Lung (tissue), 17 donors: ENCODE measurements at places on chromosomes 6 and 20. TPM values are rescaled to one million over a fixed set of nuclear protein-coding genes. Genes with fewer than 3 reads are reported as not detected.

THBD gene
- total RNA-seq = 101 TPM

DNA sequence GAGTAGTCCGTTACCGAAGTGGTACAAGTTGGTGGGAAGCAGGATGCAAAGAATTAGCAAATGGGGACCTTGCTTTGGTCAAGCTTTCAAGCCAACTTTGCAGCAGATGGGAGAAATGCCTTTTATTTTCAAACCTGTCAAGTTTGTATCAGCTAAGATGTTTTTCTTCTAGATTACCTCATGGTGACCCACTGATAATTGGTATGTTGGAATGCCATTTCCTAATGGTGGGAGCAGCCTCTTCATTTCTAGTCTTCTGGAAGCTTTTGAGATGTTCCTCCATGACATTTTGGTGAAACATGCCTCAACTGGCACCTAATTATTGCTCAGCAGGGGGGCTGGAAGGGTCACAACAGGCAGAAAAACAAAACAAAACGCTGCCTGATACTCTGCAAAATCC, 43.7 kb downstream of the ADNP start:
- DNase-seq = peak; percentile 53
- H3K27me3 ChIP-seq = no peaks in the 10 kb centered on the region
- no peak overlapping the region for H3K4me3 ChIP-seq
- H3K4me1 ChIP-seq = no peaks in the 10 kb centered on the region
- H3K27ac ChIP-seq = no peak overlapping the region

DNA sequence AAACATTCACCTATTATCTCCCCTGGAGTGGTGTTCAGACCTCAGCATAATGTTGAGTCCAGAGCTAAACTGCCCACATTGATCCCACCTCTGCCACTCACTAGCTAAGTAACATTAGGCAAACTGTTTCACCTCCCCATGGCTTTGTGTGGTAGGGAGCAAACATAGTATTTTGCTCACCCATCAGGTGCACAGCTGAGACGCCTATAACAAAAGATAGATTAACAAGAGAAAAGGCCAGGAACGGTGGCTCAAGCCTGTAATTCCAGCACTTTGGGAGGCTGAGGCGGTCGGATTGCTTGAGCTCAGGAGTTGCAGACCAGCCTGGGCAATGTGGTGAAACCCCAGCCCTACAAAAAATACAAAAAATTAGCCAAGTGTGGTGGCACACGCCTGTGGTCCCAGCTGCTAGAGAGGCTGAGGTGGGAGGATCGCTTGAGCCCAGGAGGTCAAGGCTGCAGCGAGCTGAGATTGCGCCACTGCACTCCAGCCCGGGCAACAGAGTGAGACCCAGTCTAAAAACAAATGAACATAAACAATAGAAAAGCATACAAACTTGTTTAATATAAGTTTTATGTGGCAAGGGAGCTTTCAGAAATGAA, 91.6 kb downstream of the MAP3K7 start:
- H3K4me1 ChIP-seq = no peaks in the 10 kb centered on the region
- DNase-seq = no peak
- H3K27ac ChIP-seq = no peak overlapping the region
- H3K27me3 ChIP-seq = no peaks in the 10 kb centered on the region

- peaks cover 7% of the 10 kb centered on the region for H3K4me1 ChIP-seq
- no peak for DNase-seq
- no peak overlapping the region for H3K27ac ChIP-seq
- no peaks in the 10 kb centered on the region for H3K36me3 ChIP-seq
- H3K27me3 ChIP-seq = no peaks in the 10 kb centered on the region
Measured at GRCh38 chr6:112881828-112882780, 535.0 kb downstream of the RFPL4B start.

DNA sequence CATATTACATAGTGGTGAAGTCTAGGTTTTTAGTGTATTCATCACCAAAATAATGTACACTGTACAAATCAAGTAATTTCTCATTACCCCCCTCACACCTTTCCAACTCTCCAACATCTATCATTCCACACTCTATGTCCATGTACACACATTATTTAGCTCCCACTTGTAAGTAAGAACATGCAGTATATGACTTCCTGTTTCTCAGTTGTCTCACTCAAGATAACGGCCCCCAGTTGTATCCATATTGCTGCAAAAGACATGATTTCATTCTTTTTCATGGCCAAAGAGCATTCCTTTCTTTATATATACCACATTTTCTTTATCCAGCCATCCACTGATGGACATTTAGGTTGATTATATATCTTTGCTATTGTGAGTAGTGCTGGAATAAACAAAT, 86.0 kb downstream of the UBE3D start:
- no peak for DNase-seq
- no peaks in the 10 kb centered on the region for H3K4me1 ChIP-seq
- no peaks in the 10 kb centered on the region for H3K36me3 ChIP-seq
- no peak overlapping the region for H3K4me3 ChIP-seq
- H3K27me3 ChIP-seq = no peaks in the 10 kb centered on the region
